ENCODE measurements at places on chromosomes 3 and 15. TPM values are rescaled to one million over a fixed set of nuclear protein-coding genes. Genes with fewer than 3 reads are reported as not detected.
A peak's percentile ranks its signal among the peaks of the same experiment; 100 is the strongest.

GRCh38 chr3:11600501-11601282 lies 43.0 kb downstream of the VGLL4 start:
- peak; percentile 99 for DNase-seq

DNA sequence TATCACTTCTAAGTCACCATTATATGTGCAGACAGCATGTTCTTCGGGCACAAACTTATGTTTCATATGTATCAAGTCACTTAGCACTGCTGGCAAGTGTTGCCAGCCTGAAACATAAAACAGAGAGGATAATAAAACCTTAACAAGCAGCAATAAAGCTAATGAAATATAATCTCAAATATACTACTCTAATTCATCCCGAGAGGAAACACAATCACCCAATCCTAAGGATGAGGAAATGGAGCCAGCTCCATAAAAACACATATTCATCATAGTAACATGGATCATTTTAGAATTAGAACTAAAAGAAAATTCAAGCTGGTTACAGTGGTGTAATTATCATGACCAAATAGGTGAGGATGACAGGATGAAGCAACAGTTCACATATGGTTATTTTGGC lies 1072.7 kb downstream of the EPHA3 start:
- DNase-seq: no peak

GRCh38 chr3:179750720-179751328 lies 98.0 kb downstream of the USP13 start:
- peak; percentile 21 for DNase-seq

GRCh38 chr15:69170597-69170996 lies 10.2 kb downstream of the GLCE start:
- DNase-seq: no peak

GRCh38 chr3:52093756-52094545 lies 37.6 kb upstream of the DUSP7 start:
- DNase-seq: peak; percentile 35

DNA sequence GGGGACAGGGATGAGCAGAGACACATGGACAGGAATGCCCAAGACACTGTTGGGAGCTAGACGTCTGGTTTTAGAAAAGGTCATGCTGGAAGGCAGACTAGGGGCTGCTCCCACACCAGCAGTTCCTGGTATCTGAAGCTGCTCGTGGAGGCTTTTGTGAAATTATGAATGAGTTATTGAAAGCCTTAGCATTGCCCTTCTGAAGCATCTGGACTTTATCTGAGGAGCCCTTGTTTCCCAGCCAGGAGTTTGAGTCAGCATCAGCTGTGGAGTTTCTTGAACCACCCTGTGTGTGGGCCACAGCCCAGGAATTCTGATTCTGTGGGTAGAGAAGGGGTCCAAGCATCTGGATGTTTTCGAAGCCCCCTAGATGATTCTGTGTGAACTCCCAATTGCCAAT lies 258.7 kb downstream of the SLCO3A1 start:
- DNase-seq: no peak

RLBP1 gene
- total RNA-seq: not detected

IL17RC gene
- 21.1 TPM for total RNA-seq

SH2D7 gene
- not detected for total RNA-seq
